ENCODE measurements at places on chromosomes 1 and 21. TPM values are rescaled to one million over a fixed set of nuclear protein-coding genes. Genes with fewer than 3 reads are reported as not detected.

The ASTN1 gene
- total RNA-seq: not detected

The ETV3L gene
- not detected for total RNA-seq

The GRIK3 gene
- total RNA-seq: not detected

The PADI2 gene
- total RNA-seq: not detected

The OR2AK2 gene
- not detected for total RNA-seq

The UTS2 gene
- total RNA-seq: under 0.01 TPM

The FMO4 gene
- total RNA-seq: 0.97 TPM

The CATSPERE gene
- total RNA-seq: 0.30 TPM

The TMEM51 gene
- 6.5 TPM for total RNA-seq

The ABCG1 gene
- 20.2 TPM for total RNA-seq

The CAPN2 gene
- 275 TPM for total RNA-seq

The ADSS2 gene
- total RNA-seq: 98.4 TPM

The KIF1B gene
- total RNA-seq: 33.3 TPM

The NEK2 gene
- total RNA-seq: 33.9 TPM

The LINGO4 gene
- not detected for total RNA-seq

The MAB21L3 gene
- not detected for total RNA-seq

The AMPD1 gene
- total RNA-seq: not detected

The ALX3 gene
- not detected for total RNA-seq

The CRYAA gene
- total RNA-seq: not detected

The NOL9 gene
- 16.2 TPM for total RNA-seq

The SUSD4 gene
- total RNA-seq: not detected

Measured in epithelial cell of umbilical artery (primary cell).